Hematopoietic multipotent progenitor cell treated with erythropoietin and hydrocortisone succinate and interleukin-3 and kit ligand, for 15 days (in vitro differentiated cells): ENCODE measurements at places on chromosomes 7 and 10.

DNA sequence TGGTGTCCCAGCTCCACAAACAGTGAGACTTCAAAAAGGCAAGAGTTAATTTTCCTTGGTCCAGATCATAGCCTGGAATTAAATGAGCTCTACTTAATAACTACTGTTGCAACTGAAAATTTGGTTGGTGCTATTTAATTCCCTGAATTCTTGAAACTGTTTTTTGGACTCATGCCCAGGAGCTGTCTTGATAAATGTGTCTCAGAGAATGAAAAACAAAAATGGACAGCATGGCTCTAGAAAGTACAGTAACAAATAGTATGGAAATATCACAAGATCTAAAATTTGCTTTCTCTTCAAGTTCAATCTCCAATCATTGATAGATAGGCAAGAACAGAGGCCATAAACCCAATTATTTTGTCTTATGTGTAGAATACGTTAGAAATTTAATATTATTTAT is 42.5 kb downstream of the CCDC71L start:
- DNase-seq, result peak; percentile 7

DNA sequence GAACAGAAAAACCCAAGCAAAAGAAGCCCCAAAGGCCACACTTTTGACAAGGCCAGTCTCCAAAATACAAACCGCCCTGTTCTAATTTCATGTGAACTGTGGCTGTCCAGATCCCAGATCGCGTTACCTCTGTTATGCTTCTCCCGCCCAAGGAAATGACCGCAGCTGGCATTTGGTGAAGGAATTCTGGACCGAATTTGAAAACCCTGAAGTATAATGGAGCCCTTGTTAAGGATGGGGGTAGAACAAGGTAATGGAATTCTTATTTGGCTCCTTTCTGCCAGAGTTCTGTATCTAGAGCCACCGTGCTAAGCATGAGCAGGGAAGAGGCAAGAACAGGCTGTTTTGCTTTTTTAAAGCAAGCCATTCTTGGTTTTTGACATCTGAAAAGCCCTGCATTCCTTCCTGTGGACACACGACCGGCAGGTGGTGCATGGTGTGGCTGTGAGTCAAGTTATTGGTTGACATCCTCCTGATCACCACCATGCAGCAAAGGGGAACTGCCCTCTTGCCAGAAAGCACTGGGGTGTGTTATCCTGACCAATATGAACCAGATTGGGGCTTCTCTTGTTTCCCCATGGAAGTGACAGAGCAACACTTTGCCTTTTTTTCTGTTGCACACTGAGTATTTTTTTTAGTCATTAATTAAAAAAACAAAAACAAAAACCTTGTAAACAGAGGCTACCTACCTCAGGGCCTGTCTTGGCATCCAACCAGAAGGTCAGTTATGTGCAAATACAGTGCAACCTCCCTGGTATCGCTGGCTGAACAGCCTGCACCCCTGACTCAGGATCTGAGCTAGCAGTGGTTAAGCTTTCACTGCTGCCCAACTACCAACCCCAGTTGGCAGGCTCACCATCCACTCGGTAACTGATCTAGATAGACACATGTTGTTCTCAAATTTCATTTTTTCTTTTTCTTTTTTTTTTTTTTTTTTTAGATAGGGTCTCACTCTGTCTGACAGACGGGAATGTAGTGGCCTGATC is 14.2 kb downstream of the UCMA start:
- DNase-seq, result no peak

DNA sequence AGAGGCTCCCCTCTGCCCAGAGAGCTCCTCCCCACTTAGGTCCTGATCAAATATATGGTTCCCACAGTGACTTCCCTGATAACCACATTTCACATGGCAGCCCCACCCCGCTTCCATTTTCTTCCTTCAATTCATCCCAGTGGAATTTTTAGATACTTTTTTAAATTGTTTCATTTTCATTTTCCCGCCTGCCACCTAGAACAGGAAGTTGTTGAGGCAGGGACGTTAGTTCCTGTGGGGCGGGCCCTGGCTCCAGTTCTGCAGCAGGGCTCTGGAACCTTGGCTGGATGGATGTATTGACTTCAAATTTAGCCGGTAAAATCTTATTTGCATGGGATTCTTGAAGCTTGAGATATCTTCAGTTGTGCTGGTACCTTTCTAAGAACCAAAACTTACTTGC is 226.6 kb downstream of the PAXIP1 start:
- no peak for DNase-seq

GRCh38 chr10:130234171-130234965 is 98.2 kb downstream of the GLRX3 start:
- DNase-seq, result no peak

DNA sequence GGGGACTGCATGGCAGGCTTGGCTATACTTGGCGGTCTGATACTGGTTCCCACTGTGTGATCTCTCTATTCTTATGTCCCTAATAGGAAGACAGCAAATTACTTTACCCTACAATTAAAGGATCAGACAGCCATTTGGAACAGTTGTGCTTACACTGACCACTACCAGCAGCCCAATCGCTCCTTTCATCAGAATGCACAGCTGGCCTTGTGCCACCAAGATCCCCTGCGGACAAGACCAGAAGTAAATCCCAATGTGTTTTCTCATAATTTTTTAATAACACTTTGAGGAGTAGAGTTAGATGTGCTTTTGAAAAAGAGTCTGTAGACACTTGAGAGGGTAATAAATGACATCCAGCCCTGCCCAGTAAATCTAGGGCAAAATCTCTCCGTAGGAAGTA is 297.2 kb upstream of the ZNF32 start:
- DNase-seq, result no peak

GRCh38 chr10:58531084-58531695 is 18.5 kb downstream of the BICC1 start:
- DNase-seq, result peak; percentile 9

DNA sequence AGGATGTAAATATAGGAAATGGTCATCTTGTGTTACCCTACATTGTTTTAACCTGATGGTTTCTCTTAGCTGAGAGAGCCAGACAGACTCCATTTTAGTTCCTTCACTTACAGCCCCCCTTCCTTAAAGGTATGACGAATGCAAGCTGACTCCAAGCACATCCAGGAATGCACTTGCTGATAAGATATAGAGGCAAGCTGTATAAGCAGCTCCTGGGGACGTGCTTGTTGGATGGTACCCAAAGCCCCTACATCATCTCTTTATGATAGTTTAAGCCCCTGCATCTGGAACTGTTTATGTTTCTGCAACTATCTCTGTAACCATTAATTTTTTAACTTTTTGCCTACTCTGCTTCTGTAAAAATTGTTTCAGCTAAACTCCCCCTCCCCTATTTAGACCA is 41.7 kb downstream of the ZNF25 start:
- no peak for DNase-seq

- no peak for DNase-seq
Measured at GRCh38 chr10:13184730-13185514, 23.6 kb downstream of the MCM10 start.

- no peak for DNase-seq
Measured at GRCh38 chr10:87578160-87578841, 73.6 kb downstream of the MINPP1 start.

DNA sequence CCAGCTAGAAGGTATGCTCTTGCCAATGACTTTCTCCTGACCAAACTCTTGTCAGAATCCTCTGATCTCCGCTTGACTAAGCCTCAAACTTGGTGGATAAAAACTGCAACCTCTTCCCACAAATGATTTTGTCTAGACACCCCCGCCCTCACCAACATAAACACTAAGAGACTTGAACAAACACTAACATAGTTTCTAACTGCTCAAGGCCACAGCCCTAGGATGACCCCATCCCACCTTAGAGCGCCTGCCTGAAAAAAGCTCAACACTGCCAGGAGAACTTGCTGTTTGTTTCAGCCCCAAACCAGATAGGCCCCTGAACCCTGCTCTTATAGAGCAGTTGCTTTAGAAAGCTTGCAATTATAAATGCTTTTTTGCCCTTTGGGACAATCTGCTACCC is 71.8 kb downstream of the LRRN3 start:
- DNase-seq, result no peak

DNA sequence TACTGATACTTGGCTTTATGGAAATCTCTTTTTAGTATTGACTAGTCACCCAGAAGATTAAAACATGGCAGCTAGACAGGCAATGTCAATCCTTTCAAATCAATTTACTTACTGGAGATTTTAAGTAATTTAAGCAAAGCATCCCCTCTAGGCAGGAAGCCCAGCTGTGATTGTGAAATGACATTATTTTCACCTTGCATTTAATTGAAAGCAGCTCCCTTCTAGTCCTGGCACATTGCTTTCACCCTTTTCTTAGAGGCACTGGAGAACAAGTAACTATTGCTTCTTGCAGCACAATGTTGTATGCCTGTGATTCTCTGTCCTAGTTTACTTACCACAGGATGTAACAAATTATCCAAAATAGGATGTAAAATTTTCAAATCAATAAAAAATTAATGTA is 13.3 kb downstream of the ST7 start:
- DNase-seq, result no peak

- DNase-seq, result no peak
Measured at GRCh38 chr10:15155978-15156656, 12.4 kb downstream of the NMT2 start.

- no peak for DNase-seq
Measured at GRCh38 chr10:125024497-125025234, 82.7 kb downstream of the ZRANB1 start.

- no peak for DNase-seq
Measured at GRCh38 chr7:94216944-94217461, 177.7 kb upstream of the COL1A2 start.

DNA sequence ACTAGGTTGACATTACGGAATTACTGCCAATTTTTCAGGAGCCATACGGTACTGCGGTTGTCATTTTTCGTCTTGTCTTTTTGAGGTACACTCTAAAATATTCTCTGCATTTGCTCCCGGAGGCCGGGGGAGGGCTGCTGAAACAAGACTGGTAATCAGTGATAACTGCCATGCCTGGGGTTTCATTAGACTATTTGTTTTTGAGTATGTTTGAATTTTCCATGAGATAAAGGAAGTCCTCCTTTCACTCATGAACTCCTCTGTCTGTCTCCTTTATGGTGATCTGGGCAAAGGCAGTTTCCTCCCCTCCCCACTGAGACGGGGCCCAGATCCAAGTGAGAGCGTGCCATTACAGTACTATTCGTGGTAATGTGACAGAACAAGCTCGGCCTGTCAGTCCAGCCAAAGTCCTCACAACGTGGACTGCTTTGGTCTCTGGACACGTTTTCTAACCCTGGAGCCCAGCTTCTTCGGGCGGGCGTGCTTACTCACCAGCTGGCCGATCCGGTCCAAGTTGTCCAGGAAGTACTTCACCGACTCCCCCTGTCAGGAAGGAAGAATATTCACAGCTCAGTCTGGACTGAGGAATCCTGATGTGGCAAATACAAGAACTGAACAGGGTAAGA is 45.1 kb downstream of the AMZ1 start:
- peak; percentile 78 for DNase-seq

DNA sequence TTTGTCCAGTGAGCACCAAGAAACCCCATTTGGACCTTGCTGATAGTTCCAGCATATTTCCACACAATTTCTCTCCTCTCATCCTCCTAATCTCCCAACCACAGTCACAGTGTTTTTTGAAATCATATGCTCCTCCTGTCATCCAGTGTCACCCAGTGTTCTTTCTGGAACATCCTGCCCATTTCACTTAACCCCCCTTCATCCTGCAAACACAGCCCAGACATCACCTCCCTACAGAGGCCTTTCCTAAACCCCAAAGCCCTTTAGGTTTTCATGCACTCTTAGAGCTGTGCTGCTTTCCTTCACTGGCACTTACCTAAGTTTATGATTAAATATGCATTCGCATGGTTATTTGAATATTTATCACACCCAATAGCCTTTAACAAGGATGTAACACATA is 1158.0 kb upstream of the C7orf33 start:
- no peak for DNase-seq

DNA sequence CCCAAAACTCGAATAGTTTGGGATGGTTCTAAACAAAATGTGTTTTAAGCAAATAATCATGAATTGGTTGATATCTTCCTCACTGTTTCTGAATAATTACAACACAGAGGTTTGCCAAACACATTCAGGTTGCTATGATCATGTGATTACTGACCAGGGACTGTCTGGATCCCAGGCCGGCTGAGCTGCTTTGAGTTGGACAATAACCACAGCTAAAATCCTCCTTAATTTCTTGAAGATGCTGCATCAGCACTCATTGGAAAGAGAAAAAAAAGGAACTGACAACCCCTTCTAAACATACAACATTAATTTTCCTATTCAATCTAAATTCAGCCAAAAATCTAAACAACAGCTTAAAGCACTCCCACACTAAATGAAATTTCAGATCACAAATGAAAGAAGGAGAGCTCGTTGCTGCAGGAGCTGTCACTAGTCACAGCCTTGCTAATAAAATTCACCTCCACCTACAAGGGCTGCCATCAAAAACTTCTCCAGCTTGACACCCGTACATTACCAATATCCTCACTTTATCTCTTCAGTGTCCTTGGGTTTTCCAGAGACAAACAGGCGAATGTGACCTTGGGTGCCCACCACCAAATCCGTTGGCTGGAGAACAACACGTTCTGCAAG is 560.2 kb downstream of the KCNMA1 start:
- DNase-seq, result no peak

GRCh38 chr7:25389489-25390106 is 161.3 kb upstream of the NPVF start:
- DNase-seq, result no peak

- no peak for DNase-seq
Measured at GRCh38 chr7:143250822-143251221, 12.4 kb upstream of the GSTK1 start.

- no peak for DNase-seq
Measured at GRCh38 chr7:149248777-149249176, 9.3 kb downstream of the ZNF212 start.

DNA sequence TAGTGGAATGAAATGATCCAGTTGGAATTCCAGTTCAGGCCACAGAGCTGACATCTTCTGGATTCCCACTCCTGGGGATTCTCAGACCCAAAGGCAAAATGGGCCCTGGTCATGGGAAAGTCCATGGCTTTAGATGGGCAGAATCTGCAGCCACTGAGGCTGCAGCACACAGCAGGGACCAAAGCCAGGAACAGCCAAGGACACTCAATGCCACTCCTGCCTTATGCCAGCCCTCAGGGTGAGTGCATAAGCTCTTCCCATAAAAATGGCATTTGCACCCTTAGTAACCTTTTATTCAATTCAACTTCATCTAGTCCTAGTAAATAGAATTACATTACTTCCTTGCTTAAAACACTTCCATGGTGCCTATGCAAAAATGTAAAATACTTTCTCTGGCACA is 274.4 kb downstream of the KCNMA1 start:
- DNase-seq, result no peak

DNA sequence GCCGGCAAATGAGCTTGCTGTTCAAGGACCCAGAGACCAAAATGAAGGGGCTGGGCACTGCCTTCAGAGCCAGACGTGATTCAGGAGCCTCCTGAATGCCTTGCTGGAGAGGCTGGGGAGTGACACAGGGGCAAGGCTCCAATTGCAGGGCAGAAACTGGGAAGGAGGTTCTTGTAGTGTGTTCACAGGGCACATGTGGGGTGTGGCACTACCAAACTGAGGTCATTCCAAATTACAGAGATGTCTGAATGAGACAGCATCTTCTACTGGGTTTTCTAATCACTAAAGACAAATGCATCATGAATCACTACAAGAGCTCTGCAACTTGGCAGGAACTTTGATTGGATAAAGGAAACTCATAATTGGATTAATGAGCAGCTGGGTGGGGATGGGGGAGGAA is 17.8 kb downstream of the CRTAC1 start:
- no peak for DNase-seq

- no peak for DNase-seq
Measured at GRCh38 chr7:37092548-37092947, 356.1 kb downstream of the ELMO1 start.

GRCh38 chr7:82109288-82109687 is 334.3 kb downstream of the CACNA2D1 start:
- no peak for DNase-seq
